ENCODE measurements at places on chromosomes 11 and 22.

DNA sequence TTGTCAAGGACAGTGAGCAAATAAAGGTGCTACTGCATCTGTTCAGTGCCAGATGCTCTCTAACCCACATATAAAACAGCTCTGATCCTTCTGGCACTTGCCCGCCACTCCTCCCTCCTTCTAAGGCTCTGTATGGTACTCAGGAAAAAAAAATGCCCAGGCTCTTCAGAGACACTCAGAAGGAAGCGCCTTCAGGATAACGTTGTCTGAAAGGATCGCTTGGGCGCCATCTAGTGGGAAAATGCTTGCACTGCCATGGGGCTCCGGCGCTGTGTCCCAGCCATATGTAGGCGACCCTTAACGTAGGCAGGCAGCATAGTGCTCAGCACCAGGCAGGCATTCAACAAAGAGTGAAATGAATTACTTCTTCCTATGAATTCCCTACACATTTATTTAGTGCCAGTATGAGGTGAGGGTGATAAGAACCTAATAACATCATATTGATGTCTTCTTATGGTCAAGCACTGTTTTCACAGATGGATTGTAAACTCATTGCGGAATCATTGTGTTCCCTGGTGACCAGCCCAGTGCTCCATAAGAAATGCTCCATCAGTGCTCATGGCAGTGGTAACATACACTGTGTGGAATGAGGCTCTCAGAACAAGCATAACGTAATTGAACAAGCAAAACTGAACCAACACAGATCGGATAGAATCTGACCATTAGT, 39.6 kb downstream of the PAMR1 start:
- peak; percentile 80 for DNase-seq

GRCh38 chr22:49678842-49679170, 148.9 kb downstream of the BRD1 start:
- no peak for DNase-seq

DNA sequence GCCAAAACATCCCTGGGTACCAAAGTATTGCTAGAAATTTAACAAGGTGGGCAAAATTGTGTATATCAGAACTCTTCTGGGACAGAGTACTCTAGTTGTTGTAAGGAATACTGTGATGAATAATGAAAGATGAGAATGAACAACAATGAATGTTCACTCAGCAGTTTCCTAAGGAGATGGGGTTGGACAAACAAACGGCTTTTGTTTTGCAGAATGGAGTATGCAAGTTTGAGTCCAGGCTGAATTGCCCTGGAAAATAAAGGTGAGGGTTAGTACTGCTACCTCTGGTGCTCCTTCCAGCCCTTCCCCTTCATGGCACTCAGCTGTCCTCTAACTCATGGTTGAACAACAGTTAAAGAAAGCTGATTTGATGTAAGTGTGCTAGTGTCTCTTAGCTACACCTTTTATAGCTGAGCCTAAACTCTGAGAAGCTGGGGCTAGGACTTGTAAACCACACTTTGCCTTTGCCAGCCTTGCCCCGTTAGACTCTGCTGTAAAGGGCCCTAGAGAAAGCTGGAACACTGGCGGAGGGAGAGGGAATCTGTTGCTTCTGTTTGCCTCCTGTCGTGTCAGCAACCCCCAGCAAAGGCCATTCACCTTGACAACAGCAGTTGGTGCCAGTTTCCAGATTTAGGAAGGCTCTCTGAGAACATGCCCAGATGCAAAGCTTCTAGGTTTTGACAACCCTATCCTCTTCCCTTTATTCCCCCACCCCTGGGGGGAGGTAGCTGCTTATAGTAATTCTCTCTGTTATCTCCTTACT, 41.2 kb upstream of the POLD3 start:
- no peak for DNase-seq

GRCh38 chr22:50276143-50276542, 6.0 kb upstream of the MAPK11 start:
- DNase-seq = peak; percentile 85

DNA sequence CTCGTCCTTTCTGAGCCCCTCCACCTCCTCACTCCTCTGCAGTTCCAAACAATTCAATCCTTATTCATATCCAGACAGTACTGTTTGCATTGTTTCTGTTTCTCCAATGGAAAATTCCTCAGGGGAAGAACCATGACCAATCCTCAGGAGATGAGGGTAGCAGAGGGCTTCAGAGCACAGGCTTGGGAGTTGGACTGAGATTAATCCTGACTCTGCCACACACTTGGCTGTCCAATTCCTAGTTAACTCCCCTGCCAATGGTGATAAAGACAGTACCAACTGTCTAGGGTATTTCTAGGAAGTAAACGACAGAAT, 58.0 kb downstream of the MICAL3 start:
- no peak for DNase-seq

DNA sequence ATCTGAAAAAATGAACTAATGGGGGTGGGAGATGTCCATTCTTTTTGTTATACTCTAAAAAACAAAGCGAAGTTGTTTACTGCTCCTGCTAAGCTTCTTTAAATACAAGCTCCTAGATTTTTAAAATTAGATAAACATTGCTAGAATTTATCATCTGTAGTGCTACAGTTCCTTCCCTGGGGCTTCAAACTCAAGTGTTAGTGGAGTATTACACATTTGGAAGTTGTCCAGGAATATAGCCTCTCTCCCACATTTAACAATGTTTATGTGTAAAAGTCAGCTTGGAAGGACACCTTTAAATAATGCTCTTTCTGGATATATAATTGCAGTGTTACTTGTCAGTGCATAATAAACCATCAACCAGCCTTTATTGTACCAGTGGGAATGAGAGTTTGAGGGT, 155.5 kb downstream of the SPON1 start:
- DNase-seq = no peak

- DNase-seq = no peak
Observed at GRCh38 chr11:71562120-71562519, 3.2 kb upstream of the KRTAP5-10 start.

- DNase-seq = no peak
Observed at GRCh38 chr11:31740131-31740530, 71.0 kb downstream of the PAX6 start.
